ELF-1 (cell line): ENCODE measurements at places on chromosomes 6 and 20.

GRCh38 chr6:5174756-5175549 lies 85.8 kb downstream of the LYRM4 start:
- peak; percentile 66 for DNase-seq

GRCh38 chr20:1563598-1563997 lies 6.1 kb upstream of the SIRPD start:
- DNase-seq = no peak

DNA sequence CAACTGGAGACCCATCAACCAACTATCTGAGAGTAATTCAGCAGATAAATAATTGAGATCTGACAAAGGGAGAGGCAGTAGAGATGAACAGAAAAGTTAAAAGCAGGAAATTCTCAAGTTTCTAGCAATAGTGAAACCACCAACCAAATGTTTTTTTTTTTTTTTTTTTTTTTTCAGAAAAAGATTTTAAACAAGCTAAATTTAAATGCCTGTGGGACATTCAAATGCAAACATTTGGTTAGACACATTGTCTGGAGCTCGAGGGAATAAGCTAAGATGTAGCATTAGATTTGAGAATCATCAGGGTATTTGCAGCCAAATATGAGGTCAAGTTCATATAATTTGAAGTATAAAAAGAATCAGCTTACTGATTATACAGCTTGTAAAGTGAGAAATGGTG lies 16.4 kb downstream of the RANBP9 start:
- DNase-seq = no peak

DNA sequence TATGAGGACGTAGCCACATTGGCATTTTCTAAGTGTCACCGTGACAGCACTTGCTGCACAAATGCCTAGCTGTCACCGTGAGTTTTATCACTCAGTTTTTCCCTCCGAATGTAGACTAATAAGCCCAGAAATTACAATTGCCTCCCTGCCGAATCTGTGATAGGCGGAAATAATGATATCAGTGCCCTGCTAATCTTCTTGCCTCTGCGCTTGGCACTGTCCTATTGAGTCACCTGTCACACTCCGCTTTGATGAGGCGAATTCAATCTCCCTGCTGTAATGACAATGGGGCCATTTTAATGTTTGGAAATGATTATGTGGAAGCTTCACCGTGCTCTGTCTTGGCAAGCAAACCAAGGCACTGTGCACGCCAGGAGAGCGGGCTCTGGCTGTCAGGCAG lies 112.8 kb downstream of the LINC00237 start:
- no peak for DNase-seq

GRCh38 chr20:44166477-44166876 lies 20.5 kb downstream of the JPH2 start:
- no peak for DNase-seq

GRCh38 chr20:23126281-23127061 lies 40.3 kb upstream of the CD93 start:
- DNase-seq = no peak

- no peak for DNase-seq
Measured at GRCh38 chr6:45741437-45742171, 274.1 kb downstream of the CLIC5 start.

GRCh38 chr6:132443206-132443605 lies 41.9 kb upstream of the MOXD1 start:
- no peak for DNase-seq

- DNase-seq = no peak
Measured at GRCh38 chr6:100517106-100517505, 52.4 kb upstream of the SIM1 start.

DNA sequence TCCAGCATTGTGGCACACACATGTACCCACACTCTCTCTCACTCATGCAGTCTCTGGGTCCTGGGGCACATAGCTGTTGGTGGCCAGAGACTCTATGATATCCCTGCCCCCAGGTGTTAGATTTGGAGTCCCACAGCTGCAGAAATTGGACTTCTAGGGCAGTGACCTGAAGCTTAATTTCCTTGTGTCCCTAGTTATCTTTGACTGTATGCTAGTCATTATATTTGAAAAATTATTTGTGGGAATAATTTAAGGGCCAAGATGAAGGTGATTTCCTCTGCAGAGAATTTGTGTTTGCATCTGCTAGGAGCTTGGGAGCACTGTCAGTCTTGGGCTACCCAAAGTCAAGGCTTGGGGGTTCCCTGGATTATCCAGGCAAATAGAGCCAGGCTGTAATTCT lies 50.1 kb downstream of the ZBTB9 start:
- DNase-seq = no peak

GRCh38 chr6:150603176-150603575 lies 3.5 kb downstream of the PLEKHG1 start:
- no peak for DNase-seq
